ENCODE measurements at places on chromosomes 1 and 21. TPM values are rescaled to one million over a fixed set of nuclear protein-coding genes. Genes with fewer than 3 reads are reported as not detected.

The S100A2 gene
- total RNA-seq: not detected

The FAM167B gene
- 0.38 TPM for total RNA-seq

The OR6F1 gene
- total RNA-seq: not detected

The EPHA10 gene
- not detected for total RNA-seq

The CAPN8 gene
- not detected for total RNA-seq

The CFAP45 gene
- 1.4 TPM for total RNA-seq
